ENCODE measurements at places on chromosomes 12 and 14. TPM values are rescaled to one million over a fixed set of nuclear protein-coding genes. Genes with fewer than 3 reads are reported as not detected.
A peak's percentile ranks its signal among the peaks of the same experiment; 100 is the strongest.

Gene RTL1
- total RNA-seq: not detected

Gene POP5
- total RNA-seq: 59.4 TPM

- peaks cover 22% of the 10 kb centered on the region for H3K36me3 ChIP-seq
- H3K4me3 ChIP-seq: peak overlapping the region; percentile 91
- no peak for DNase-seq
Observed at GRCh38 chr12:47811072-47811396, 8.7 kb downstream of the HDAC7 start.

DNA sequence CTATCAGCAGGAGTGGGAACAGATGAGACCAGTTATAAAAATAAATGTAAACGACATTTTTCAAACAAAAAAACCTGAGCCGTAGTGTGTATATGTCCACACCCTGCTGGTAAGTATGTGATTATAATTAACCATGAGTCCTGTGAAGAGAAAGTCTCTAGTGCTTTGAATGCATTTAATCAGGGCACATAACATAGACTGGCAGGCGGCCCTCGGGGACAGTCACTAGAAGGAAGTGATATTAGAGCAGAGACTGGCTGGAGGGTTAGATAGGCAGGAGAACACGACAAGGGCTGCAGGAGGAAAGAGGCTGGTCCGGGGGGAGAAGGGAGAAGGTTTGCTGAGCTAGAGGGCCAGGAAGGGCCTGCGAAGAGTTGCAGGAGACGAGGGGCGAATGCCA lies 23.8 kb upstream of the ELK3 start:
- H3K4me1 ChIP-seq: no peaks in the 10 kb centered on the region
- no peak for DNase-seq
- no peak overlapping the region for H3K4me3 ChIP-seq
- peaks cover 5% of the 10 kb centered on the region for H3K36me3 ChIP-seq
- H3K27me3 ChIP-seq: peaks cover 7% of the 10 kb centered on the region
- H3K27ac ChIP-seq: no peak overlapping the region

GRCh38 chr14:90235179-90235976 lies 21.0 kb upstream of the PSMC1 start:
- H3K4me1 ChIP-seq: peaks cover 6% of the 10 kb centered on the region
- no peak overlapping the region for H3K4me3 ChIP-seq
- DNase-seq: peak; percentile 77
- peaks cover 3% of the 10 kb centered on the region for H3K36me3 ChIP-seq
- H3K27me3 ChIP-seq: peaks cover 10% of the 10 kb centered on the region
